ENCODE measurements at places on chromosomes 7 and 10.

- DNase-seq: no peak
These were observed 26.0 kb downstream of the LARP4B start for GRCh38 chr10:905503-905902.

DNA sequence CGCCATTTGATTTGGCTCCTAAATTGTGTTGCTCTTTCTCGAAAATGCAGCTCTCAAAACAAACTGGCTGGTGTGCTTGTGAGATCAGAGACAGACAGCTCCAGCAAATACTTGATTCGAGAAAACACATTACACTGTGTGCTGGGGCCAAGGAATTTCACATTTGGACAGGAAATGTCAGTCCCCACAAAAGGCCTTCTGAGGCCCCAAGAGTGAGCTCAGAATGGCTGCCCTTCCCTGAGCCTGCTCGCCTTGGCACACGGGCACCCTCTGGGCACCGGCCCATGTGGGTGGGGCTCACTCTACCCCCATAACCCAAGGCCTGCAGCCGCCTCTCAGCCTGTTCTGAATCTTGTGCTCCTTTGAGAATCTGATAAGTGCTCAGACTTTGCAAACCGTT lies 13.9 kb upstream of the HSPA12A start:
- DNase-seq: no peak

GRCh38 chr10:91909117-91909677 lies at the start of gene FGFBP3:
Gene FGFBP3, minus strand, starts transcription at chr10:91909486. Its CDS starts 517 bp downstream, at chr10:91908969.
- DNase-seq: peak; percentile 60

- DNase-seq: peak; percentile 74
These were observed 24.7 kb downstream of the AOC1 start for GRCh38 chr7:150876817-150877526.

- no peak for DNase-seq
These were observed 183.4 kb upstream of the ADCY1 start for GRCh38 chr7:45390731-45391130.

All from left renal cortex interstitium (tissue), 4 donors.